Activated naive CD4-positive, alpha-beta T cell treated with anti-CD3 and anti-CD28 coated beads for 36 hours (primary cell): ENCODE measurements at places on chromosomes 5 and 9. TPM values are rescaled to one million over a fixed set of nuclear protein-coding genes. Genes with fewer than 3 reads are reported as not detected.
A peak's percentile ranks its signal among the peaks of the same experiment; 100 is the strongest.

DNA sequence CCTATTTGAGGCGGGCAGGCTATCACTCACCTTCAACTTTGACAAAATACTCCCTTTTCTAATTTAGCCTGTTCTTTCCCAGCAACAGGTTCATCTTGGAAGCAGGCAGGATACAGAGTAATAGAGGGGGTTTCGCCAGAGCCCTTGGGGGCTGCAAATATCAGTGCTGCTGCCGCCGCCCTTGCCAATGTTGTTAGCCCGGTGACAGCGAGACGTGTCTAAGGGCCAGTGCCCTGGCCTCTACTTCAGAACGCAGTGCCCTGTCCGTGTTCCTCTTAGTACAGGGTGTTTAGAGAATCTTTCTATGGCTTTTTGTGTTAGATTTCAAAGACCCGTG, 703 bp downstream of the FAM120AOS start:
- no peak for DNase-seq

DNA sequence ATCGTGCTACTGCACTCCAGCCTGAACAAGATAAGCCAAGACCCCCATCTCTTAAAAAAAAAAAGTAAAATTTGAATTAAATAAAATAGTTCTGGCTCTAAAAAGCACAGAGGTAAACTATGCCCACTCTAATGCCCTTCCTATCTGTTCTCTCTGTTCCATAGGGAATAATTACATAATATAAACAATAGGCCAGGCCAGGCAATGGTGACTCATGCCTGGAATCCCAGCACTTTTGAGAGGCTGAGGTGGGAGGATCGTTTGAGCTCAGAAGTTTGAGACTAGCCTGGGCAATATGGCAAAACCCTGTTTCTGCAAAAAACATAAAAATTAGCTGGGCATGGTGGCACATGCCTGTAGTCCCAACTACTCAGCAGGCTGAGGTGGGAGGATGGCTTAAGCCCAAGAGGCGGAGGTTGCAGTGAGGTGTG, 47.4 kb downstream of the MYO10 start:
- DNase-seq: no peak

- DNase-seq: peak; percentile 66
Measured at GRCh38 chr9:33161011-33161588, 6.0 kb downstream of the B4GALT1 start.

DNA sequence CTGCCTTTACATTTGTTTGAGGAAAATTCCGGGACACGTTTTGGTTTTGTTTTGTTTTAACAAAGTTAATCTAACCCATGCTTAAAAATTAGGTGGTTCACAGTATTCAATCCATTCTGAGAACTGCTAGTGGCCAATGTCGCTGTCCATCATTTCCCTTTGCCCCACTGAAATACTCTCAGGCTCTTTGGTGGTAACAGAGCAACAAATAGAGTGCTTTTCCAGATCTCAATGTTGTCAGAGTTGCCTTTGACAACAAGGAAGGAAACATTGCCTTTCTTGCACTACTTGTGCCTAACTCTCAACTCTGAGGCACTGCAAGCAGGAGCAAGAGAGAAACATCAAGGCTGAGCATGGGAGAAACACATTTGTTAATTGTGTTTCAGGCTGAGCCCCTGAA, 154.0 kb downstream of the MCTP1 start:
- DNase-seq: no peak

- no peak for DNase-seq
Measured at GRCh38 chr5:114153392-114153791, 208.5 kb upstream of the KCNN2 start.

GRCh38 chr5:136012041-136012804, 16.6 kb upstream of the TGFBI start:
- DNase-seq: no peak

DNA sequence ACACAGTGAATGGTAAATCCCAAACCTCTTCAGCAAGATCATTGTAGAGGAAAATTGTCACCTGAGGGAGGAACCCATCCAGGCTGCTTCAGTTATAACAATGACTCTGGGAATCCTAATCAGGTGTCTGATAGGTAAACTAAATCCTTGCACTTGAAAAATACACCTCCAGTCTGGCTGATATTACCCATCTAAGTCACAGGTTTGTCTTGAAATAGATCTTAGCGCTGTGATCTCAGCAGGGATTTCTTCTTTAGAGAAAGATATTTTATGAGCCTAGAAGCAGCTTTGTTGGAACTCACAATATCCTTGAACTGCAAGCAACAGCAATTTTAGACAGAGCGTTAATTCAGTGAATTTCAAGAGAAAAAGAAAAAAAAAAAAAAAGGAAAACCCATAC, 149.7 kb downstream of the SGCD start:
- no peak for DNase-seq

DNA sequence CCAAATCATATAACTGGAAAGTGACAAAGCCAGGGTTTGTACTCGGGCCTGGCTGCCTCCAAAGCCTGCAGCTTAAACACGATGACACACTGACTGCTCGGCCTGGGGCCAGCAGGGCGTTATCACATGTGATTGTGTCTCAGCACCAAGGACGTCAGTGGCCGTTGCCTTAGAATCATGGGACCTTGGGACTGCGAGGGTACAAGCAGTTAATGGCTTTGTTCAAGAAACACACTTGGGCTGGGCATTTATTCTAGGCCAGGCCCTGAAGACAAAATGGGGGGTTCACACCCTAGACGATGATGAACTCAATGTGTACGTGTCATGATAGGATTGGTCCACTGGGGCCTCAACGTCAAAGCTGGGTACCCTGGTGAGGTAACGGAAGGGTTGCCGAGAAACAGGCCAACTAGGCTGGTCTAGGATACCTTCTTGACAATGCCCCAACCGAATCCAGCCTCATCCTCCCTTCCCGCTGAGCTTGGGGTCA, 13.0 kb downstream of the SH3PXD2B start:
- DNase-seq: no peak

- DNase-seq: no peak
Measured at GRCh38 chr5:131281868-131282234, 18.0 kb downstream of the CDC42SE2 start.

DNA sequence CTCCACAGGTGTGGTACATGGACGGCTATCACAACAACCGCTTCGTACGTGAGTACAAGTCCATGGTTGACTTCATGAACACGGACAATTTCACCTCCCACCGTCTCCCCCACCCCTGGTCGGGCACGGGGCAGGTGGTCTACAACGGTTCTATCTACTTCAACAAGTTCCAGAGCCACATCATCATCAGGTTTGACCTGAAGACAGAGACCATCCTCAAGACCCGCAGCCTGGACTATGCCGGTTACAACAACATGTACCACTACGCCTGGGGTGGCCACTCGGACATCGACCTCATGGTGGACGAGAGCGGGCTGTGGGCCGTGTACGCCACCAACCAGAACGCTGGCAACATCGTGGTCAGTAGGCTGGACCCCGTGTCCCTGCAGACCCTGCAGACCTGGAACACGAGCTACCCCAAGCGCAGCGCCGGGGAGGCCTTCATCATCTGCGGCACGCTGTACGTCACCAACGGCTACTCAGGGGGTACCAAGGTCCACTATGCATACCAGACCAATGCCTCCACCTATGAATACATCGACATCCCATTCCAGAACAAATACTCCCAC, 32.1 kb downstream of the OLFM1 start:
- DNase-seq: no peak

GRCh38 chr9:4130166-4130565, 169.7 kb downstream of the GLIS3 start:
- no peak for DNase-seq

- DNase-seq: no peak
Measured at GRCh38 chr9:4397917-4398316, 92.4 kb upstream of the SLC1A1 start.

DNA sequence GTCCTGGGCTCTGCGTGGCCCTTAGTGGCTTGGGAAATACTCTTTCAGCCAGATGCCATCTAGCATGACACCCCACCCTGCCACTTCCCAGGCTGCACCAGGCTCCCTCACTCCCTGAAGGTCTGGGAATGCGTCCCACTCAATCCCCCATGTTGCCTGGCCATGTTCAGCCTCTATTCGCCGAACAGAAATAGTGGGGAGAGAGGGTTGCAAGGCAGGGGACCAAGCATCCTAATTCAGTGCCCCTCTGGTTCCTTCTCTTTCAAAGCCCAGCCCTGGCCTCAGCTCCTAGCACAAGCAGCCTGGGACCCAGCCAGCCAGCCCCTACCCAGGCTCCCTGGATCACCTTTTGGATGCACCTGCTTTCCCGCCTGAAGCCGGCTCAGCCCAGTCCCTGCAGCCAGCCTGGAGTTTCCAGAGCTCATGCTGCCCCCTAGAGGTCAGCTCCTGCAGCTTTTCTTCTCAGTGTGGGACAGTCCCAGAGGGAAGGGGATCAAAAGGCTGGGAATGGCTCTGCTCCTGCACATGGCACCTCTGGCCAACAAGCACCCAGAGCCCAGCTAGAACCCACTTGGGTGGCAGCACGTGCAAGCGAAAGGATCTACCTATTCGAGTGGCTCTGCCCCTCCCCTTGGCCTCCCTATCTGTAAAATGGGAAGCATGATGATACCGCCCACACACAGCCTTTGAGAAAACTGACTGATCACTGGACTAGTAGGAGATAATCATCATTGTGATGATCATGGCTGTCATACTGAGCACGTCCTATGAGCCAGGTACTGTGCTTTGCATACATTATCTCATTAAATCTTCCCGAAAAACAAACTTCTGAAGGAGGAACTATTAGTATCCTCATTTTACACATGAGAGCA, 48.7 kb upstream of the C5orf58 start:
- peak; percentile 76 for DNase-seq

DNA sequence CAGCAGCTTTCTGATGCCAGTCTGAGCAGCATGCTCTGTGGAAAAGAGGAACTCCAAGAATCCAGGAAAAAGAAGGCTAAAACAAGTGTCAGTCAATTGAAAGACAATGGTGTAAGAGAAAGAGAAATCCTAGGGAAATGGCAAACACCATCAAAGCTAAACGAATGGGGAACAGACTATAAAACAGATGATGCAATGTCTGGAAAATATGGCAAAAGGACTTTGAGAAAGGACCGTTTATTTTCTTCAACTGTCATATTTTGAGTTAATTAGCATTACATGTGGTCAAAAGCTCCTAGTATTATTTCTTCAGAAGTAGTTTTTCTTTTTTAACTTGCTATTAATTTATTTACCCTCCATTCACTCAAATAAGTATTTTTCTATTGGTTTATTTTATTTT, 465.2 kb downstream of the LRRC70 start:
- no peak for DNase-seq

- DNase-seq: no peak
Measured at GRCh38 chr9:79325501-79325900, 246.3 kb upstream of the TLE4 start.

- no peak for DNase-seq
Measured at GRCh38 chr9:86034863-86035734, 64.3 kb downstream of the GOLM1 start.

DNA sequence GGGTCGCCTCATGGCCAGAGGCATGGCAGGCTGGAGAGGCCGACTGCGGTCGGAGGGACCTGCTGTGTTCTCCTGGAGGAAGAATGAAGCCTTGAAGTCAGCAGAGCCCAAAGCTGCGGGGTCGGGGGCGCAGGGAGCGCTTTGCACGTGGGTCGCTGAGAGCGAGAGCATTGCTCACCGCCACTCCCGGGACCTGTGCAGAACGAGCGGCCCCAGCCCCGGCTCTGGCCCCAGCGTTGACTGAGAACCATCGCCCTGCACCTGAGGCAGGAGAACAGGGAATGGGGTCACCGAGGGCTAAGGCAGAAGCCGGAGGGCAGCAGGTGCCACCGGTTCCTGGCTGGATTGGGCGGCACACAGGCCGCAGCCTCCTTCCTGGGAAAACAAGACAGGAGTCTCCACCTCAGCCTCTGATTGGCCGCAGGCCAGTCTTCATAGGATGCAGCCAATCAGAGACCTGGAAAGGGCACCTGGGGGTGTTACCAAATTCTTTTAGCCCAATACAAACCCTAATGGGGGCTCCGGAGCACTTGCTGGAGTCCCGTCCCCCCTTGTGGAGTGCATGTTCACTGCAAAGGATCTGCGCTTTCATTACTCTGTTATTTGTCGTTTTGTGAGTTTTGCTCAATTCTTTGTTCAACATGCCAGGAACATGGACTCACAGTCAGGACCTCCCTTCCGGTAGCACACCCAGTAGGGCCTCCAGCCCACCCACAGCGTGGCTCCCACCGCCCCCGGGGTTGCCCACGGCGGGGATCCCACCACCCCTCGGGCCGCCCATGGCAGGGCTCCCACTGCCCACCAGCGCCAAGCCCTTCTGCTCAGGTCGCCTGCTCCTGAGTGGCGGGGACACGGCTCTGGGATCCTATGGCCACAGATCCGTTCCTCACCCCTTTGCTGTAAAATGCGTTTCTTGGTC, 24.7 kb upstream of the SLC6A19 start:
- DNase-seq: no peak

DNA sequence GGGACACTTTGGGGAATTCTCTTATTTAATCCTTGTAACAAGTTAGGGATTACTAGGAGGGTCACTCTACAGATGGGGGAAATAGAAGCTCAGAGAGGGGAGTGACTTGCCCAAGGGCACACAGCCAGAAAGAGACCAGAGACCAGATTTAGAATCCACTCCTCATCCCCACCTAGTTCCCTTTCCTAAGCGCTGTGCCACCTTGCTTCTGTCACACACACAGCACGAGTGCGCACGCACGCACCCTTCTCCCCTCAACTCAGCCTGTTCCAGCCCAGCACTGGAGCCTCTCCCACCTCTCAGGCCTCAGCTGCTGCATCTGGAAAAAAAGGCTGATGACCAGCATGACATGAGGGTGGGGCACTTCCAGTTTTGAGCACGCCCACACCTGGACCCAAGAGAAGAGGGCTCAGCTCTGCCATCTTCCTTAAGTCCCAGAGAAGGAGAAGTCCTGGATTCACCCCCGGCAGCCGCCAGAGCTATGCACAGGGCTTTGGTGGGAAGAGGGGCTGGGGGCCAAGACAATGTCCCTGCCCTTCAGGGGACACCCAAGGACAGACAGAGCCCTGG, 18.5 kb downstream of the NR5A1 start:
- DNase-seq: no peak

DNA sequence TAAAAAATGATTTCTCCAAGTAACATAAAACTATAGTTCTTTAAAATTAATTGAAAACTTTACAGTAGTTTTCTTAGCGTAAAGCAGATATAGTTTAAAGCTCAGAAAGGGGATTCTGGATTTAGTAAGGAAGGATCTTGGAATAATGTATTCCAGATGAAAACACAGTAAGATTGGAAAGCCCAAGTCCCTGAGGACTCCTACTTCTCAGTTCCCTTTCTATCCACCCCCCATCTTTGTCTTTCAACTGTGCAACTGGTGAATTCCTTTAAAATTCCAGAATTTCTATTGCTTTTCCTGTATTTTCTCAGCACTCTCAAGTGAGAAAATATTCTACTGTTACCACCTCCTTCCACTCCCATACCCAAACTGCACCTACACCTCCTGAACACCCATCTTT, 184.5 kb upstream of the FBN2 start:
- DNase-seq: no peak

GRCh38 chr5:56356121-56356835, 123.1 kb upstream of the ANKRD55 start:
- no peak for DNase-seq

GRCh38 chr5:33153831-33154230, 286.9 kb upstream of the TARS1 start:
- no peak for DNase-seq

GRCh38 chr9:137083394-137084004, 3.3 kb upstream of the MAN1B1 start:
- DNase-seq: peak; percentile 37

Gene UGT3A1
- total RNA-seq: not detected

Gene ERAP2
- total RNA-seq: 108 TPM

Gene CTNND2
- total RNA-seq: not detected

Gene GPR151
- total RNA-seq: not detected

Gene EPB41L4B
- total RNA-seq: 0.24 TPM

Gene PRR16
- not detected for total RNA-seq

Gene FOXD4L4
- total RNA-seq: not detected

Gene PTPRD
- total RNA-seq: not detected

Gene ENTPD8
- not detected for total RNA-seq

Gene KLF9
- total RNA-seq: 44.2 TPM

Gene CER1
- total RNA-seq: not detected

Gene POU5F2
- 0.27 TPM for total RNA-seq
